Activated T-cell treated with anti-CD3 and anti-CD28 coated beads, Interleukin-2, amount 50 U/mL, for 72 hours (primary cell): ENCODE measurements at places on chromosomes 6 and 20.

DNA sequence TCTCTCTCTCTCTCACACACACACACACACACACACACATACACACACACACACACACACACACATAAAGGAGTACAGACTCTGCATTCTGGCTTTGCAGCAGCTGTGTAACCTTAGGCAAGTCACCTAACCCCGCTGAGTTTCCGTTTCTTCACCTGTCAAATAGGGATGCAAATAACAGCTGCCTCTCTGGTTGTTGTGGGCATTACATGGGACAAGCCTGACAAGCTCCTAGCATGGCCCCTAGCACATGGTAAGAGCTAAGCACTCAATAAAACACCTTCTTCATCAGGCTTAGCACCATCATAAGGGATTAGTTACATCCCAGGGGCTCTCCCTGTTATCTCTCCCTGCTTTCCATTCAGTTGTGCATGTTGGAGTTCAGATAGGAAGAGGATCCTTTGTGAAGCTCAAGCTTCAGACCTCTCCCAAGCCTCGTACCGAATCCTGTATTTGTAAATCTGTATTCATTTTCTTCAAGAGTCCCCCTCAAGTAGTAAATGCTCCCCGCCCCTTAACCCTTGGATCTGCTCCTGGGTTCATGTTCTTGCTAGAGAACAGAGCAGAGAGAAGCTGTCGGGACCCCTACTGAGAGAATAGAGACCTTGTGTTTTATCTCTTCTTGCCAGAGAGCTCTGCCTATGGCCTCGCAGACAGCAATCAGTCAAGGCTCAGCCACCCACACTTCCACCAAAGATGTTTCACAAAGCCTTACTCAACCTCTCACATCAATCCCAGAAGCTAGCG is 2.2 kb downstream of the SLC13A3 start:
- DNase-seq: no peak

DNA sequence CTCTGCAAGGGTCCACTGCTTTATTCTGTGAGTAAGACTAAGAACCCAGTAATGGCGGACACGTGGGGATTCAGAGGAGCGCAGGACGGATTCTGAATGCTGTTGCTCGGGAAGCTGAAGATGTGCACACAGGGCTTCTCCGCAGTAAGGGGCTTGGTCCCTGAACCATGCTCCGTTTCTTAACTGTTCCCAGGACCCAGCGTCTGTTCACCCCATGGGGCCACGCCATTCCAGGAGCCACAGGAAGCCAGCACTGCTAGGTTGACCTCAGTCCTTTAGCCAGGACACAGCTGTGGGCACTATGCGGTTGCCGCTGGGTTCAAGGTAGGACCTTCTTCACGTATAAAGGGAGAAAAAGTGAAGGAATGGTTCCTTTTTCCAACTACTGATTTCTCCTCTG is 59.8 kb downstream of the IRF4 start:
- DNase-seq: no peak

DNA sequence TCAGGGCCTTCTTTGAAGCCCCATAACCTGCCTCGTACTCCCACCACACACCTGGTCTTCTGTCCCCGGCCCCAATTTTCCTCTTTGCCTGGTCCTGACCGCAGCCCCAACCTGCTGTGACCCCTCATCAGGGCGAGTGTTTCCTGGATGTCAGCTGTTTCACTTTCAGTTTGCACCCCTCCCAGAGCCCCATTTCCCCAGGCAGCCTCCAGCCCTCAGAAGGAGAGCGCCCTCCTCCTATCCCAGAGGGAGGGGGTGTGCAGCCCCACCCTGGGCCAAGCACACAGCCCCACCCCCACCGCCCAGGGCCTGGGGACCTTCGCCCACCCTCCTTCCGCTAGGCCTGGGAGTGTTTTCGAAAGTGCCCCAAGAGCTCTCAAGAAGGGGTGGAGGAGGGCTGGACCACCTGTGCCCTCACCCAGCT is 1.5 kb downstream of the BAK1 start:
- DNase-seq: peak; percentile 51

DNA sequence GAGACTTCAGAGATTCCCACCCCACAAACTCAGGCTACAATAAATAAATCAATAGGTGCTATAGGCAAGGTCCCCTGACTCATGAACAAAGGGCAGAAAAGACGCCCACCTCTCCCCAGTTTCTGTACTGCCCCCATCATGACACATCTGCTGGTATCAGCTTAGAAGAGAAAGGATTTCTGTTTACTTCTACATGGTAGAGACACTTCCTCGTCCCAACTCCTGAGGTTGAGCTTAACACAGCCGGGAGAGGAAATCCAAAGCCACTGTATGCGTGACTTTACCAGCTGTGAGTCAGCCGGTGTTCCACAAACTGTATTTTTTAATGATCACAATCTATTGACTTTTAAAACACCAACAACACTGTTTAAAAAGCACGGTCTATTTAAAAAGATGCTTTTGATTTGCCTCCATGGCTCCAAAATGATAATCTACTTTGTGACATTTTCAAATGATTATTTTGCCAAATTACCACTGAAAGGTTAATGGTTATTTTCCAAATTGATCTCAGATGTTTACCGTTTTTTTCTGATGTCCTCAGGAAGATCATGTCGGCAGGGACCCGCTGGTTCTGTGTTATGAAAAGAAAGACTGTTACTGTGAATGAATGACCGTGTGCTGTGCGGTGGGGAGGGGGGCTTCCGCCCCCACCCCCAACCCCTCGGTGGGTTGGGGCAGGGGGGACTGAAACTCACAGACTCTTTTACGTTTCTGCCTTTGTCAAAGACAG is 72.5 kb downstream of the ATP9A start:
- DNase-seq: peak; percentile 12

DNA sequence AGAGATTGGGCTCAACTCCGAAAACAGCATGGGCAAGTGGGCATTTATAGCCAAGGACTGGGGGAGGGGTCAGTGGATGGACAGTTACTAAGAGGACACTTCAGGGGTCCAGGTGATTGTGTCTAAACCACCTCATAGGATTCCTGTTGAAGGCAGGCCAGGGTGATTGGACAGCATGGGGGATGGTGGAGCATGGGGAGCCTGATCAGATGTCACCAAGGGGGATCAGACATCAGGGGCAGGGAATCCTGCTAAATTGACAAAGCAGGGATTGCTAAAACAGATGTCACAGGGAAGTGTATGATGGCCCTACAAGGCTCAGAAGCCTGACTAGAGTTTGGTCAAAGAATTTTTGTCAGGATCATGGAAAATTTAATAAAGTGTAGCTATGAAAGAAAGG is 2.4 kb upstream of the PYGB start:
- no peak for DNase-seq
